Brain pericyte (primary cell): ENCODE measurements at places on chromosomes 11 and 22.

DNA sequence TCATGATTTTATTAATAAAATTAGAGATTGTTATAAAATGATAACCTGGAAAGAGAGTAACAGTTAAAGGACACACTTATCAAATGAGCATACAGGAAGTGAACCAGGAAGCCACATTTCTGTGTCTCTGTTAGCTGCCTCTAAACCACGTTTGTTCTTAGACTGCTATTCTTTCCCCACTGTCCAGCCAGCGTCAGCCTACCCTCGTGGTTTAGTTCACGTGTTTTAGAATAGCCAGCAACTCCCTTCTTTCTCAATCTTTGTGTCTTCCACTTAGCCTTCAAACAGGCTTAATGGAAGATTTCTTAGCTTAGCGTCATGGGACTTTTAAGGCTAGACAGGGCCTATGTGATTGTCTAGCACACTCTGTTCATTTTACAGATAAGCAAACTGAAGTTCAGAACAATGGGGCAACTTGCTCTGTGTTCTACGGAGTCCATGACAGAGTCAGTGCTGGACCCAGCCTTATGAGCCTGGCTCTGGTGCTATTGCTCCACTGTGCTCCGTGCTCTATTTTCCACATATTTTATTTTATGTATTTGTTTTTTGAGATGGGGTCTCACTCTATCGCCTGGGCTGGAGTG is 27.2 kb downstream of the GRAMD1B start:
- no peak for DNase-seq

GRCh38 chr11:86807360-86807759 is 7.0 kb downstream of the PRSS23 start:
- DNase-seq: no peak

GRCh38 chr11:16902781-16903378 is 111.3 kb downstream of the PLEKHA7 start:
- DNase-seq: no peak

DNA sequence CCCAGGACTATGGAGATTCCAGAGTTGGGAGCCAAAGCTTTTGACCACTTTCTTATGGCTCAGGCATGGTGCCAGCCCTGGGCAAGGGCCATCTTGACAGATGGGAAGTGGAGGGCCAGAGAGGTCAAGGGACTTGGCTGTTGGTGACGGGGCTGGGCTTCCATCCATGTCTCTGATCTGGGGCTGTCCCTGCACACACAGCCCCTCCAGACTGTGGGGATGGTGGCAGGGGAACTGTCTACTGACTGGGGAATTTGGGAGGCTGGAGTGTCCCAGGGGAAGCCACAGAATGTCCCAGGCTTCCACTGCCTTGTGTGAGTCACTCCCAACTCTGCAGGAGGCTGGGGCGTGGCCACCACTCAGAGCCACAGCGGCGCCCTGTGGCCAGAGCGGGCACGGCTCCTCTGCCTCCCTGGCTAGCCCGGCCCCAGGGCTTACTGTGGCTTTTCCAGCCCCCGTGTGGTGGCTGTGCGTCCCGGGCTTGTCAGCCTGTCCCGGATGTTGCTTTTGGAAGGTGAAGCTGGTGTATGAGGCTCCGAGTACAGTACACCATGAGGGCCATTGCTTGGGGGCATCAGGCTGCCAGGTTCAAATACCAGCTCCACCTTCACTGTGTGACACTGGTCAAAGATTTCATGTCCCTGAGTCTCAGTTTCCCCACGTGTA is 19.6 kb downstream of the C22orf23 start:
- DNase-seq: peak; percentile 63

- DNase-seq: no peak
Observed at GRCh38 chr11:56396047-56396446, 16.4 kb upstream of the OR5AL1 start.

DNA sequence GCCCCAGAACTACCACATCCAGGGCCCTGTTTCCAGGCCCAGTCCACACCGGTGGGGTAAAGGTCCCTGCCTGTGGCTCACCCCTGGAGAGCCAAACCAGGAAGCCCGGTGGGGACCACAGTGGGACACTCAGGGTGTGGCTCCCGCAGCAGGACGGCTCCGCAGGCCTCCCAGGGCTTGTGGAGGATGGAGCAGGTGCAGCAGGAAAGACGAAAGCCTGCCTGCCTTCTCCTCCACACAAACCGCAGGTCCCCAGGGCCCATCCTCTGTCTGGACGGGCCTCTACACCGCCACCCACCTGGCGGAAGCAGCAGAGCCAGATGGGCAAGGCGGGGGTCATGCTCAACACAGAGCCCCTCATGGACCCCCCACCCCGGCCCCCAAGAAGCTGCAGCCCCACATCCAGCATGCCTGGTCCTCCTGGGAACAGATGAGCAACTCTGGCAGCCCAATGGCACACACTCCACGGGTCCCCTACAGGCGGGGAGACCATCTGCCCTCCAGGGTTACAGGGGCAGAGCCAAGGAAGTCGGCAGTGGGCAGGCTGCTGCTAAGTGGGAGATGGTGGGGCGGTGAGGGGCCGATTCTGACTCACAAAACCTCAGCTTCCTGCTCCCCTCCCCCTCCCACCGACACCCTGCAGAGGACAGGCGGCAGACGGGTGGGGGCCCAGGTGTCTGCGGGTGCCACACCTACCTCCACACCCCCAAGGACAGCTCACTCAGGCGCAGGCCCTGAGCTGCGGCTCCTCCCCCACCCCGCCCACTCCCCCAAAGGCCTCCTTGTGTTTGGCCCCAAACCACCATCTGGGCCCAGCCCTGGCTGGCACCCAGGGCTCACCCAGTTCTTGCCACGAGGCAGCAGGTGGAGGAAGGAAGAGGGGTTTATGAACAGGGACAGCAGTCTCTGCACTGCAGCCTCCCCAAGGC is 5.2 kb downstream of the SBF1 start:
- no peak for DNase-seq

GRCh38 chr22:32643246-32643645 is 158.3 kb upstream of the TIMP3 start:
- DNase-seq: no peak

DNA sequence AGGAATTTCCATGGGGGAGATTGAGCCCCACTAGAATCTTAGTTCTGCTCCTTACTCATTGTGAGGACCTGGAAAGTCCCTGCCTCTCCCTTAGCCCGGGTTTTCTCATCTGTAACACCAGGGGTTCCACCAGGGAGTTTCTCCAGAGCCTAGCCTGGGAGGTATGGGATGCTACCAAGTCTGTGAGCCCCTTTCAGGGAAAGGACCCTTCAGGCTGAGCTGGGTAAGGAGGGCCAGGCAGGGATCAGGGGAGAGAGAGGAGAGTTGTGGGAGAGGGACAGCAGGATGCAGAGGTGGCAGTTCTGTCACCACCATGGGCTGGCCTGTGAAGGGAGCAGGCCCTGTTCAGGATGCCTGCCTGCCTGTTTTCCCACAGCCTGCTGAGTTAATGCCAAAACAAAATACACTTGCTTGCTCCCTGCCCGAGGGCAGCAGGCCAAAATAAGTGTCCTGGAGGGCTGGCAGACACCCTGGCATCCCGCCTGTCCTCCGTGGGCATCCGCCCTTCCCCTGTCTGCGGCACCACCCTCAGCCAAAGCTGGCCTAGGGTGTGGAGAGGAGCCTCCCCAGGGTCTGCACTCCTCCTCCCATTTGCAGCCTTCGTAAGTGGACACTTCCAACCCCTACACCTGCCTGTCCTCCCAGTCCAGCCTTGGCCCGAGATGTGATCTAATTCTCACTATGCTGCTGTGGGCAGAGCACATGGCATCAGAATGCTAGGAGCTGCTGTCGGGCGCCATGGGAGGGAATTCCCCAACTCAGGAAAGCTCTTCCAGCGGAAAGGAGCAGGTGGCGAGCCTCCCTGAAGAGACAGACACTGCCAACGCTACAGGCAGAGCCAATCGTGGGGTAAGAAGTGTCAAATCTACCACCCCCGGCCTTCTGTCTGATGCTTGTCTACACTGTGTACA is 5.9 kb upstream of the FCHSD2 start:
- DNase-seq: no peak

DNA sequence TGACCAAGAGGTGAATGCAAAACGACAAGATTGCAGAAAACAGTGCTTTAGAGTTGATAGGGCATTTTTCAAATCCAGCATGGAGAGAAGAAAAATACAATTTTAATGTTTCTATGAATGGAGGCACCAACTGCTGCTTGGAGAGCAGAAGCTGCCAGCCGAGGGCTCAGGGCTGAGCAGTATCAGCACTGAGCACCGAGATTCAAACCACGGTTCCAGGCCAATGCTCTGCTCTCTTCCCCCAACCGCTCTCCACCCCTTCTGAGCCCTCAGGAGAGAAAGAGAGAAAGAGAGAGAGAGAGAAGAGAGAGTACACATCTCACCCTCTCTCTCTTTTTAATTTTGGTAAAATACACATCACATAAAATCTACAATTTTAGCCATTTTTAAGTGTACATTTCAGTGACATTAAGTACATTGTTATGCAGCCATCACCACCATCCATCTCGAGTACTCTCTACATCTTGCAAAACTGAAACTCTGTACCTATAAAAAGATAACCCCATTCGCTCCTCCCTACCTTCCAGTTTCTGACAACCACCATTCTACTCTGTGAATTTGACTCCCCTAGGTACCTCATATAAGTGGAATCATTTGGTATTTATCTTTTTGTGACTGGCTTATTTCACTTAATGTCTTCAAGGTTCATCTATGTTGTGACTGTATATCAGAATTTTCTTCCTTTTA is 333.3 kb downstream of the MIAT start:
- no peak for DNase-seq
